NCI-H1436 (cell line): ENCODE measurements at places on chromosomes 16 and 17.

GRCh38 chr16:74862743-74863244 is 88.2 kb upstream of the FA2H start:
- DNase-seq, result peak; percentile 41

GRCh38 chr16:3170440-3171180 is 17.4 kb upstream of the OR1F1 start:
- DNase-seq, result no peak

GRCh38 chr17:70107441-70107840 is 32.4 kb downstream of the KCNJ16 start:
- DNase-seq, result no peak

DNA sequence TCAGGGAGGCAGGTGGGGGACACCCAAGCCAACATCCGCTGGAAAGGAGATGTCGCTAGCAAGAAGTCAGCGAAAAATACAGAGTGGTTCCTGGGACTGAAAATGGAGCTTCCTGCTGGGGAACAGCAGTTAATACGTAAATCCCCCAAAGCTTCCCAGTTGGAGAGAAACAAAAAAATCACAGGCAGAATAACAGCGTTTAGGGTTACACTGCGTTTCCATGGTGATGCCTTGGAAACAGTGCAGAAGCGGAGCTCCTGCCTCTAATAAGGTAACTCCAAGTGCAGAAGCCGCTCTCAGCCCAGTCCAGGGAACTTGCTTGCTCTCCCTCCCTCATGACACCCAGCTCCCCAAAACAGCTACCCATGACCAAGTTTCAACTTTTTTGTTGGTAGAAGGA is 73.4 kb downstream of the PLD6 start:
- DNase-seq, result no peak

GRCh38 chr17:47640076-47640475 is 9.6 kb upstream of the KPNB1 start:
- no peak for DNase-seq

- DNase-seq, result no peak
Observed at GRCh38 chr17:55410722-55411462, 10.7 kb downstream of the MMD start.

DNA sequence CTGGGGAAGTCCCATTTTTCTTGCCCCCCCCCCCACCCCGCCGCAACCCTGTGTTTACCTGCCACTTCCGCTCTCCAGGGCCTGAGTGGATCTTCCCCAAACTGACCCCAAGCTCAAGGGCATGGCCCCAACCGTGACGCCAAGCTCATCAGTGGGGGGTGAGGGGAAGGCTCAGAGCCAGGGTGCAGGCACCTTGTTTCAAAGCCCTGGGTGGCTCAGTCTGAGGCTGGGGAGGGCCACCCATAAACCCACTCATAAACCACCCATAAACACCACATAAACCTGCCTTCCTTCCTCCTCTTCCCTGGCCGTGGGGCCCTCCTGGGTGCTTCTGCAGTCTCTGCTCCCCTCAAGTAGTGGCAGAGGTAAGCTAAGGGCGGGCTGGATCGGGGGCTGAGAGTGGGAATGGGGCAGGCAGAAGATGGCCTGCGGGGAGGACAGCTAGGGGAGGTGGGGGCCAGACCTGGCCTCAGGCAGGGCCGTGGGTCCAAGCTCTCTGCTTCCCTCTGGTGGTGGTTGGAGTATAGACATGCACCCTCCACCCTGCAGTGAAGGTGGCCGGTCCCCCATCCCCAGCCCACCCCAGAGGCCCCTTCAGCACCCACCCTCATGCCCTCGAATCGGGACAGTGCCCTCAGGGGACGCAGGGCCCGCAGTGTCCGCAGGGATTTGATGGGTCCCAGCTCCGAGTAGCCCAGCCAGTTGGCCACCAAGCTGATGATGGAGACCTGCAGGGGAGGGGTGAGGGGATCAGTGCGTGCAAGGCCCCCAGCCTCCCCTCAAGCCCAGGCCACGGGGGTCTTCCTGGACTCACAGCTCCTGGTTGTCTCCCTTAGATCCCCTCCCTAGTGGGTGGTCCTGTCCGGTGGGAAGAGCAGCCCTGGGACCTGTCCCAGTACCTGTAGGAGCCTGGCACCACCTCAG is 14.6 kb upstream of the CD79B start:
- peak; percentile 58 for DNase-seq

GRCh38 chr17:82973456-82974135 is 105.8 kb upstream of the METRNL start:
- DNase-seq, result no peak

GRCh38 chr17:7851438-7852261 is 3.2 kb upstream of the TMEM88 start:
- peak; percentile 94 for DNase-seq

DNA sequence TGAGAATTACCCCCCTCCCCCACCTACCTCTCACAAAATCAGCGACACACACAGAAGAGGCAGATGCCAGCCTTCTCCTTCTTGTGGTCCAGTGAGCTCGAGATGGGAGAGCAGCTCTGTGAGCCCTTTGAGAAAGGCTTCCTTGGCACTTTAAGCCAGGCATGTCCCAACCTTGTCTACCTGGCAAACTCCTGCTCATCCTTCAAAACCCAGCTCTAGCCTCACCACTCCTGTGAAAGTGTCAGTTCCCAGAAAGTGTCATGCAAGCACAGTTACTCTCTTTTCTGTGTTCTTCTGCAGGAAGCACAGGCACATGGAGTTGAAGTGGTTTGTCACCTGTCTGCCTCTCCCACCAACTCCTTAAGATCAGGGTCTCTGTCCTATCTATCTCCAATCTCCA is 1.6 kb downstream of the TMEM98 start:
- no peak for DNase-seq

GRCh38 chr17:19269106-19269505 is 31.9 kb downstream of the EPN2 start:
- no peak for DNase-seq

DNA sequence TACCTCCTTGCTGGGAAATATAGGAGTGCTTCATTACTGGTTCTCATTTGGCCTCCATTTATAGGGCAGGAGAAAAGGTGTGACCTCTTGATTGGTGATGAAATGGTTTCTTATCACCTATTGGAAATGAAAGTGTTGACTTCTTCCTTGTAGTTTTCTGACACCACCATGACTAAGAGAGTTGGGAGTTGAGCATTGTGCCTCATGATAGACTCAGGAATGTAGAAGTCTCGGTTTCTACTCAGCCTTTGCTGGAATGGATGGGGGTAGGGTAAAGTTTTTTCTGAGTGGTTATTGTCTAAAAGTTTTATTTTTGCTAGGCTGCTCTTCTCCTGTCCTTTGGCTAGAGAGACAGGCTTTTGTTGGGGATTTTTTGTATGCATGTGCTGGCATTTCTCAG is 117.4 kb downstream of the PHKB start:
- no peak for DNase-seq

- DNase-seq, result no peak
Observed at GRCh38 chr16:70428178-70428998, 10.5 kb downstream of the ST3GAL2 start.

DNA sequence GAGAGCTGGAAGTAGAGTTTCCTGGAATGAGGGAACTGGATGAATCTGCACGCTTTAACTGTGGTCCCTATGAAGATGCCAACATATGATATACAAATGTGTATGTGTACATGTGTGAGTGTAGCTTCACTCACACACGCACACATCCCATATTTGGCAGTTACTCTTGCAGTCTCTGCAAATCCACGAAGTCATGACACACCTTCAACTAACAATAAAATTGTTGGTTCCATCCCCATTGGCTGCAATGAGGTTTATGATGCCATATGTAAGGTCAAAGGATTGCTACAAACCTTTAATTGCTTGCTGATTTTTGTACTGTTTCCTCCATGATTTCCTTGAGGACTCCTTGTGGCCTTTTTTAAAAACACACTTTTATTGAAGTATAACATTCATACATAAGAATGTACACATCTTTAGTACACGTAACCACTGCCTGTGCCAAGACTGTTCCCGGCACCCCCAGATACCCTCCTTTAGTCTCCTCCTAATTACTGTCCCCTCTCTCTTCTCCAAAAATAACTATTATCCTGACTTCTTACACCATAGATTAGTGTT is 22.0 kb downstream of the MYO1D start:
- no peak for DNase-seq

DNA sequence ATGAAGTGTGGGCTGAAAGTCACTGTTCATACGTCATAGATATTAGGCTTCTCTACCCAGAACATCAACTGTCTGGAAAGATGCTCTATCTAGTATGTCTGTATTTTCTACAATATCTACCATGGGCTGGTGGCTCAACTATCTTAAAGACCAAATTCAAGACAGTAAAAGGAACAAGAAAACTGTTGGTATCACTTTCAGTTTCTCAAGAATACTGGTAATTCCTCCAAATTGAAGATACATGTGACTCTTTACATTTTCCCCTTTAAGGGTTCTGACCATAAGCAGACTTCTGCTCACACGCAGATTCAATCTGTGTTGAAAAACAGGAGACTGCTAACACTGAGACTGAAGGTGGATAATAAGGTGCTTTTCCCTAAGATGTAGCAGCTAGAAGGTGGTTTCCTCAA is 24.2 kb downstream of the XPO6 start:
- no peak for DNase-seq

DNA sequence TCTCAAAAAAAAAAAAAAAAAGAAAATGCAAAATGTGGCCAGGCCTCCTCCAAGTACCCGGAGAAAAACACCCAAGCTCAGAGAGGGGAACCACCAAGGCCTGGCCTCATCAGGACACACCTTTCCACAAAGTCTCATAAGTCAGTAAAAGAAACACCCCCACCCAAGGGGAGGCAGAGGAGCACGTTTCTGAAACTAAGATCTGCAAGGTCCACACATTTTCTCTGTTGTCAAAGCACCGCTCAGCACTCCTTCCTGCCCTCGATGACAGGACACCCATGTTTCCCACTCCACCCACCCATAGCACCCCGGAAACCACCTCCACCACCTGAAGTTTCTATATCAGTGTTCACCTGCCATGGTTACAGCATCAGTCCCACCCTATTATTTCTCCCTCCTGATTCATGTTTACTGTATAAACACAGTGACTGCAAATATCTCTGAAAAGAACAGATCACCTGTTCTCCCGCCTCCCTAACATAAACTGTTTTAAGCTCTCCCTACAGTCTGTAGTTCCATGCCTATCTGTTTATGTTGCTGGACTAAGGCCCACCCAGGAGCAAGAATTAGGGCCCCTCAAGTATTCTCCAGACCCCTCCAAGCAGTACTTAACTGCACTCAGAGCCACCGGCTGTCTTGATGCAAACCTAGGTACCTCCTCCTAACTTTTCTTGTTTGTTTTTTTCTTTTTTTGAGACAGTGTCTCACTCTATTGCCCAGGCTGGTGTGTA is 2.0 kb downstream of the CORO7 start:
- no peak for DNase-seq

DNA sequence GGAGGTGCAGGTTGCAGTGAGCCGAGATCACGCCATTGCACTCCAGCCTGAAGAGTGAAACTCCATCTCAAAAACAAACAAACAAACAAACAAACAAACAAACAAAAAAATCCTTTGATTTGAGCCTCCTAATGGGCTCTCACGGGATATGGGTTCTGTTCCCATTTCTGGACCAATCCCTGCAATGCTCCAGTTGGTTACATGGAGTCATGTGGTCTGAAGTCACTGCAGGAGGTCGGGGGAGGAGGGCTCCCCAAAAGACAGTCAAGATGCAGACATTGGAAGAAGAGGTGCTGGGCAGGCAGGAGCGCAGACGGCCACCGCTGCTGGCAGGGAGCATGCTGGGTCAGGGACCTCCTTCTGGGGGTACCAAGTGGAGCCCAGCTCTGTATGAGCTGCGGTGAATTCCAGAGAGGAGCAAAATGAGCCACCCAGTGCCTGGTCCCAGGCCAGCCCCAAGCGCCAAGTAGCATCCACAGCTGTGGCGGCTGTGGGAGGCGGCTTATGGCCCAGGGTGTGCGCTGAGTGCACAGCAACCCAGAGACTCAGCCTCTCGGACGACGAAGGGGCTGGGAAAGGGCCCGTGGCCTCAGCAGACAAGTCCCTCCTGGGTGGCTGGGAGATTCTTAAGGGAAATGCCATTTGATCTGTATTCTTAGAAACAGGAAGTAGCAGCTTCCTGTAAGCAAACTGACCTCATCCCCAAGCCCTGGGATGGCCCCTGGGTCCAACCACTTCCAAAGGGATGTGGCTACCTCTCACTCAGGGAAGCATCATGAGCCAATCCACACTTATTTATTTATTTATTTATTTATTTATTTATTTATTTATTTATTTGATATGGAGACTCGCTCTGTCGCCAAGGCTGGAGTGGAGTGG is 19.6 kb upstream of the ATP2A3 start:
- DNase-seq, result no peak

DNA sequence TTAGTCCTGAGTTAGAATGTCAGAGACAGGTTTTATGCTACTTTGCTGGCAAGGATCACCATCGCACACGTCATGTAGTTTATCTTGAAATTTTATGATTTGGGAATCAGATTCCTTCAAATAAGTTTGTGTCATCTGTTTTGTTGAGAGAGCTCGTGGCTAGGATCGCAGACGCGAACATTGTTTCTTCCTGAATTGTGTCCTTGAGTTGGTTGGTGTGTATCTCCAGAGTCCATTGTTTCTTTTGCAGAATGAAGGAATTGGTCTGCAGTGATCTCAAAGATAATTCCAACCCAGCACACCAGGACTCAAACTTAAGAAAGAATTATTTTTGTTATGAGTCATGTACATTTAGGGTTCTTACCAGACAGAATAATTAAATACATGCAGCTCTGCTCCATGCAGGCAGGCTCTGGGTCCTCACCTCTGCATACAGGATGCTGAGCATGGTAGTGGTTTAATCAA is 51.6 kb downstream of the PRKCA start:
- no peak for DNase-seq

- DNase-seq, result no peak
Observed at GRCh38 chr16:70391881-70392481, 45.3 kb downstream of the DDX19A start.

- DNase-seq, result no peak
Observed at GRCh38 chr16:86625821-86626220, 47.5 kb downstream of the FOXL1 start.

GRCh38 chr17:68352041-68352440 is 60.7 kb downstream of the ARSG start:
- no peak for DNase-seq

- no peak for DNase-seq
Observed at GRCh38 chr17:12406623-12407215, 259.0 kb upstream of the MYOCD start.

- DNase-seq, result no peak
Observed at GRCh38 chr17:79223953-79224352, 149.3 kb downstream of the ENGASE start.

DNA sequence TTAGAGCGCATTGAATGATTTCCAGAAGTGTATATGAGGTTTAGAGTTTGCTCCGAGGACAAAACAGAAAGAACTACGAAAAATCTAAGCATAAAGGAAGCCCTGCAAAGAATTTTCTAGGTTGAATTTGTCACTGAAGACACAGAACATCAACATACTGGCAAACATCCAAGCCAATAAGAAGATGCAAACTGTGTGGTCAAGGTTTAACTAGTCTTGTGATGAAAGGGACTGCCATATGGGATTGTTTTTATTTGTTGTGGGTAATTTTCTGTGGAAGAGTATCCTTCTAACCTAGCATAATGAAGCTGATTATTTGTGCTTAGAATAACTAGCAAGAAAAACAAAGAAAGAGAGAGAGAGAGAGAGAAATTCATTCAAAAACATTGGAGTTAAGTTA is 492.0 kb upstream of the ERCC4 start:
- DNase-seq, result no peak
